ENCODE measurements at places on chromosomes 7 and 10.

- no peak for DNase-seq
Observed at GRCh38 chr10:26432938-26433337, 5.2 kb upstream of the APBB1IP start.

DNA sequence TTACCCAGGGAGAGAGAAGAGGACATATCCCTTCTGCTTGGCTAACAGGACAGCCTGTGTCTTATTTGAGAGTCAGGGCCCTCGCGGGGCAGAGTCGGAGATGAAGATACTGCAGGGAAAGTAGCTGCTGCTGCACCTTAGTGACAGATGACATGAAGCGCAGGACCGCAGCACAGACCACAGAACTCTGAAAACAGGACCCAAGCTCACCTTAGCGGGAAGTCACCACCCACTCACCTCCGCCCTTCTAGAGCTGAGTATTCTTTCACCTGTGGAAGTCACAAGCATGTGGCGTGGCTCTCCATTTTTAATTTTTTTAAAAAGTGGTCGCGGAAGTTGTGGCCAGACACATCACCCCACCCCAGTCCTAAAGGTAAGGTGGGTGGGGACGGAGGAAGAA is 191.4 kb downstream of the FAM107B start:
- DNase-seq, result peak; percentile 90

DNA sequence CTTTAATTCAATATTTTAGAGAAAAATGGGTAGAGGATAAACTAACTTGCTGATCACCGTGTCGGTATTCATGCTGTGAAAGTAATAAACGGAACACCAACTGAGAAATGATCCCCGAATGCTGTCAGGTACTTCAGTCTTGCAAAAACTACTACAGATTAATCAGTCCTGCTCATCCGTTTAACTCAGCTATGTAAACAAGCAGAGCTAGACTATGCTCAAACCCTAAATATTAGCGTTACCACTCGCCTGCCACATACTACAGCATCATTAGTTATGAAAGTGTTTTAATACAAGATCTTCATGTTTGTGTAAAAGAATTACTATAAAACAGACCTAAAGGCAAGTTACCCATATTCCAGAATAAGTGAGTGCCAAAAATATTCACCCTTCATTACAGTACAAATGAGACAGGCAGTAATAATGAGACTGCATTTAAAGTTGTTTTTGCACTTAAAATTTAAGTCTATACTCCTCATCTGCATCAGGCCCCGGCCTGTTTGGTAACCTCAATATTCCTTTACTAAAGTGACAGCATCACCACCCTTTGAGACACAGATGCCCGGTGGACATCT is 952 bp downstream of the DNMBP start:
- DNase-seq, result no peak

DNA sequence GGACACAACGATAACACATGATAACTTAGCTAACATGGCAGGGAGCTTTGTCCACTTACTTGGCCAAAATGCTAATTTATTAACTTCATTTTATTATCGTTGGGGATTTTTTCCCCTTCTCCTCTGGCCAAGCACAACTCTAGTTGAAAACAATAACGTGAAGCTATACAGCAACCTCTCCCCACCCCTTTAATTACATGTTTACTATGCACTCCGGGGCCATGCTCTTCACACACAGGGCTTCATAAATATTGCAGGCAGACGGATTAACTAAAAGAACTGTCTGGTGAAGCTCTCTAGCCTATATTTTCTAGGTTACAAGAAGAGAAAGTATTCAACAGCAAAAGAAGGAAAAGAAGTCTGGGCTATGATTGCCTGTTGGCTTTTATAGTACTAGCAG is 51.7 kb downstream of the XRCC2 start:
- no peak for DNase-seq

DNA sequence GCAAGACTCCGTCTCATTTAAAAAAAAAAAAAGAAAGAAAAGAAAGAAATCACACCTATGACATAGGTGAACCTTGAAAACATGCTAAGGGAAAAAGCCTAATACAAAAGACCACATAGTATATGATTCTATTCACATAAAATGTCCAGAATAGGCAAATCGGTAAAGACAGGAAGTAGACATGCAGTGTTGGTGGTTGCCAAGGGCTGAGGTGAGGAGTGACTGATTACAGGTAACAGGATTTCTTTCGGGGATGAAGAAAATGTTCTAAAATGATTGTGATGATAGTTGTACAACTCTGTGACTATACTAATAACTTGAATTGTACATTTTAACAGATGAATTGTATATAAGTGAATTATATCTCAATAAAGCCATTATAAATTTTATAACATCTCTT is 3.3 kb downstream of the XPNPEP1 start:
- peak; percentile 31 for DNase-seq

- DNase-seq, result no peak
Observed at GRCh38 chr7:141407893-141408292, 143.3 kb upstream of the AGK start.

DNA sequence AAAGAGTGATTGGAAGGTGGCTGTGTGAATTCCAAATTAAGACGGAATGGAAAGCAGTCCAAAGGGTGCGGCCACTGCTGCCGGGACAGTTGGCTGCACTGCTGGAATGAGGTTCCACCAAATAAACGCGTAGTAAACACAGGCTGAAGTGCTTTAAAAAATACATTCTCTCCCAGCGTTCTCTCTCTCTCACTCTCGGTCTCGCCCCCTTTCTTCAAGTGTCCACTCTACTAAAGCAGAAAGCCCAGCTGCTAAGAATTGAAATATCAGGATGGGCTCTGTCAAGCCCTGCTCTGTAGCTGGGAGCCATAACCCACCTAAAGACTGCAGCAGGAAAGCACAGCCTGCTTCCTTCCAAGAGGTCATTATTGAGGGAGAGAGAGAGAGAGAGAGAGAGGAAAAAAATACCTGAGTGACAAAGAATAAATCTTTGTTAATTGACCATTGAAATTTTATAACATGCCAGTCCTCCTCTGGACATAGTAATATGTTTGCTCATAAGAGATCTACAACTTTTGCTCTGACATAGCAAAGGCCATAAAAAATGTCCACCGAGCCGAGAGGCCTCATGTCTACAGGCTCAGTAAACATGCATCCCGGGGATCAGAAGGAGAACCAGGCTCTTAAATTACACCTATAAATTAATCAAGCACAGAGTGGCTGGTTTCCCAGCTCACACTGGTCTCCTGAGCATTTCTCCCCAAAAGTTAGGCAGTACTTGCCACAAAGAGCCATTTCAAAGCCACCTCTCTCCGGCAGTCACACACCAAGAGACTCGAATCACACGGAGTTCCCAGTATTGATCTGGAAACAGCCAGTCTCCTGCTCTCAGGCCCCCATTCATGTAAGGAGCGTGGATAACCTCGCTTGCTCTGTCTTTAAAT is 72.8 kb downstream of the FGFR2 start:
- DNase-seq, result no peak

- no peak for DNase-seq
Observed at GRCh38 chr7:132489776-132490237, 86.5 kb downstream of the PLXNA4 start.

- no peak for DNase-seq
Observed at GRCh38 chr10:114646426-114646825, 11.6 kb downstream of the ABLIM1 start.

DNA sequence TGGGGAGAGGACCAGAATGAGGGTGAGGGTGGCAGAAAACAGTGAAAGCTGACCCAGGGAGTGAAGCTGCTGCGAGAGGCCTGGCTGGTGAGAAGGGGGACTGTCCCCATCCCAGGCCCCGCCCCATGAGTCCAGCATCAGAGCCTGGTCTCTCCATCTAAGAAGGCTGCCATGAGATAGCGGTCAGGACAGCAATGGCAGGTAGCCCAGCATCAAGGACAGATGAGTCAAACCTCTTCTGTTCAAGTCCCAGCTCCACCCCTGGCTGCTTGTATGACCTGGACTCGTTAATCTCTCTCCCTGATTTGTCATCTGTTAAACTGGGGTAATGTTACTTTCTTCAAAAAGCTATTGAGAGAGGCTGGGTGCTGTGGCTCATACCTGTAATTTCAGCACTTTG is 22.2 kb downstream of the GPNMB start:
- DNase-seq, result no peak

DNA sequence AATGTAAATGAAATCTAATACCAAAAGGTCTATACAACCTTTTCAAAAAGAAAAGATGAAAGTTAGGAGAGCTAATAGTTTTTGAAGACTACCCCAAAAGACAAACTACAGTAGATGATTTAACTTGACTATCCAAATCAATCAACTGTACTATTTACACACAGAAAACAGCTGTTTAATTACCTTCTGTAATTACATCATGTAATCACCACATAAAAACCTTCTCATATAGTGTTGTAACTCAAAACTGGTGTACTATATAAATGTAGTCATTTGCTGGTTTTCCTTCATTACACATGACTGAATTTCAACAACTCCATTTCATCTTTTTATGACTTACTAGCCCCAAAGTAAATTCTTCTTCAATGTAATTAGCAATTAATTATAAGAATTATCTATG is 4.5 kb downstream of the RTKN2 start:
- no peak for DNase-seq

DNA sequence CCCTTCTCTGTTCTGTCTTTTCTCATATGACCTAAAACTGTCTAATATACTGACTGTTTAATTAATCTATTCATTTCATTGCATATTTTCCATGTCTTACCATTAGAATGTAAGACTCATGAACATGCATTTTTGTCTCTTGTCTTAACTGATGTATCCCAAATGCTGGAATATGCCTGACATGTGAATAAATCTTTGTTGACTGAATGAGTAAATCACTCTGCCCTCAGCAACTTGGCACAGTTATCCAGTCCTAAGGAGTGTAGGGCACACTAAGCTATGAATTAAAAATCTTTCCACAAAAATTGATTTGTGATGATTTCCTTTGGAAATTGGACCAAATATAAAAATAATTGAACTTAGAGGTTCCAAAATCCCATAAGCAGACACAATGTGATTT is 111.3 kb downstream of the ETV1 start:
- no peak for DNase-seq

- no peak for DNase-seq
Observed at GRCh38 chr10:73386583-73386982, 27.3 kb downstream of the ANXA7 start.

GRCh38 chr7:1725766-1726630 is 55.9 kb downstream of the ELFN1 start:
- no peak for DNase-seq

GRCh38 chr7:20035279-20035875 is 181.8 kb downstream of the MACC1 start:
- DNase-seq, result no peak

DNA sequence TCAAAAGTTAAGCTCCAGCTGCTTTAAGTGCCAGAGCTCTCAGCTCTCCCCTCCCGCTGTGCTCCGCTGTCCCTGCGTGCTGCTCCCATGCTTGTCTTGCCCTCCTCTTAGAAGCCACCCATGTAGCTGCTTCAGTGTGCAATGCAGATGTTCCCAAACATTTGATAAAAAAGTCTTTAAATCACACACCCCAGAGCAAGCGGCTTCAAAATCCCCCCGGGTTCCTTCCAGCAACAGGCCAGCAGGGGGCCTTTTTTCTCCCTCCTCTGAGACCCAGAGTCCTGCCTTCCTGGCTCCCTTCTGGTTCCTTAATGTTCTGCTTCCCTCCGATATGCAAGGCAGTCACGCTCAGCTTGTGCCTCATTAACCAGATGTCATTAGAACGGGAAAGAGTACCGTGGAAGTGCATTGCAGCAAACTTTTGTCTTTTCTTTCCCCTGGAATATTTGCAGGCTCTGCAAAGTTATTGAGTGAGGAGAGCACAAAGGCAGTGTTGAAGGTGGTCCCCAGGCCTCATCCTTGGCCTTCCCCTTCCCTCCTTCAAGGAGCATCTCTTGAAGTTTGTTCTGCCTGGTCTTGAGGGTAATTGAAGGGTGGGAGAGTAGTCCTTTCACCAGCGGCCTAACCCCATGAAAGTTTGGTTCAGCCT is 25.5 kb downstream of the LDB3 start:
- peak; percentile 24 for DNase-seq

- DNase-seq, result no peak
Observed at GRCh38 chr7:2070151-2070763, 162.5 kb downstream of the MAD1L1 start.

GRCh38 chr10:20644421-20644820 is 252.7 kb downstream of the NEBL start:
- DNase-seq, result no peak

DNA sequence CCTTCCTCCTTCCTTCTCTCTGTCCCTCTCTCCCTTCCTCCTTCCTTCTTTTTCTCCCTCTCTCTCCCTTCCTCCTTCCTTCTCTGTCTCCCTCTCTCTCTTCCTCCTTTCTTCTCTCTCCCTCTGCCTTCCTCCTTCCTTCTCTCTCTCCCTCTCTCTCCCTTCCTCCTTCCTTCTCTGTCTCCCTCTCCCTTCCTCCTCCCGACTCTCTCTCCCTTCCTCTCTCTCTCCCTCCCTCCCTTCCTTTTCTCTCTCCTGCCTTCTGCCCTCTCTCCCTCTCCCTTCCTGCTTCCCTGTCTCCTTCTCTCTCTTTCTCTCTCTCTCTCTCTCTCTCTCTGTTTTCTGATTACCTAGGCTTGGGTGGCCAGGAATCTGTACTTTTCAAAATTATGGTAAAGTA is 16.6 kb upstream of the GFRA1 start:
- DNase-seq, result no peak

- DNase-seq, result no peak
Observed at GRCh38 chr10:30765616-30766015, 136.1 kb upstream of the LYZL2 start.

DNA sequence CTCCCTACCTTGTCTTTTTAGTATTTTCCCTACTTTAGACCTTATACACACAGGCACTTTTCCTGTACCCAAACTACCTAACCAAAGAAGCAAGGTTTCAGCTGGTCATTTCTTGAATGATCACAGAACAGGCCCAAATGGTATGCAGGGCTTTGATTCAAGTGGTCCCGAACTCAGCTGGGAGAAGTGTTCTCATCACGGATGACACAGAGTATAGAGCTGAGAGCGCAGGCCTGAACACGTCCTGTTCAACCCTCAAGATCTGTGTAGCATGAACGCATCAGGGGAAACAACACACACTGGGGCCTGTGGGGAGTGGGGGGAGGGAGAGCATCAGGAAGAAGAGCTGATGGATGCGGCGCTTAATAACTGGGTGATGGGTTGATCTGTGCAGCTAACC is 318.2 kb downstream of the SFMBT2 start:
- DNase-seq, result no peak

DNA sequence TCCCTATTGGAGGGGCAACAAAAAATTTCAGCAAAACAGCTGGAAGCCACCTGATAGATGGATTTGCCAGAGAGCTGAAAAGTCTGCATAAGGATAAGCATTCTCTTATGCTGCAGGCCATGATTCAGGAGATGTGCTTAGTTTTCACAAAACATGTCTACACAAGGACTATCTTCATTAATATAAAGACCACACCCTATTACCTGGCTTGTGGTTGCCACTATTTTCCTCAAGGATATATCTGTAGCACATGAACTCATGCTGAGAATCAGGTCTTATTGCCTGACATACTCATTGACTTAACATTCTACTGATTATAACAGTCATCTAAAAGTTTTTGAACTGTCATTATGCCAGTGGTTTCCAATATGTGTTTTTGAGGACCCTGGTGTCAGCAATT is 7.1 kb upstream of the COL17A1 start:
- no peak for DNase-seq

Measured in CD4-positive, alpha-beta T cell treated with Interleukin-6 at 100 ng/mL for 8 hours (primary cell).